ENCODE measurements at places on chromosomes 13 and 19.

DNA sequence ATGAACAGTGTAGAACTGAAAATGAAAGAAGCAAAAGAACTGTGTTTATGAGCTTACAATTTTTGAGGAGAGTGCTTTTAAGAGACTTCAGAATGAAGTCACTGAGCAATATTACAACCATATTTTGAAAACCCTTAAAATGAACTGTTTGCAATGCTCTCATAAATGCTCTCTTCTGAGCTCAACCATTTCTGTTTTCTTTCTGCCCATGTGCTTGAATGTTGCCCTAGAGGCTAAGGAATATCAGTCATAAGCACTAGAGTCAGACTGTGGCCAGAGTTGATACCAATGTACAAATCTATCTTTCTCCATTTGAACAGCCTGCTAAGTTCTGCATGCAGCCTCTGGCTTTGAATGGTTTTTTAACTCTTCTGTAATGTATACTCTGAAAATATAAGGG, 1092.8 kb downstream of the PCDH9 start:
- no peak for DNase-seq

DNA sequence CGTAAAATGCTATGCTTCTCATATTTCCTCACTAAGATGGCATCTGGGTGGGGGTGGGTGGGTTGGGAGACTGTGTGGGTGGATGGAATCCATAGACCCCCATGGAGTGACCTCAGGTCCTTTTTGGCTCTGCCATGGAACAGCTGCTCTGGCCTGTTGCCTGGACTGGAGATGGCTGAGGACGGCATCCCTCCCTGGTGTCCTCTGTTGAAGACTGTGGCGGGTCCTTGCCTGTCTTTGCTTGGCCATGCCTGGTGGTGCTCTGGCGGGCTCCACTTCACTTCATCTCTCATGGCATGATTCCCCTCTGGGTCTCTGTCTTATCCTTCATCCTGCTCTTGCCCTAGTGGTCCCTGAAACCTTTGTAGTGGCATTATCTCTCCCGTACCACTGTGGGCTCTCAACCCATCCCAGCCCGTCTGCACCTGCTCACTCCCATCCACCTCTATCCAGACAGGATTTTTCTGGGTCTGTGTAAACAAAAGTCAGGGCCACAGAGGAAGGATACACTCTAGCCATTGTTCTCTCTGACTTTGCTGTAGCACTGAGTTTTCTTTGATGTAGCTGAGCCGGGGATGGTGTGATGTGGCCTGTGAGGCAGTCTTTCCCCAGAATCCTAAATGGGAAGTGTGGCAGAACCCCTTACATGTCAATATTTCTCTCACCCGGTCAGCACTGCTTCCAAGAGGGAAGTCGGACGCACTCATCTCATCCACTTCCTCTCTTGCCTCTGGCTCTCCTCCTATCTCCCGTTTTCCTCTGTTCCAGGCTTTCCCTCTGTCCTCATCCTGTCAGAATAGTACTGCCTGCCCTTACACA, 36.1 kb downstream of the WDFY2 start:
- DNase-seq: no peak

GRCh38 chr13:33868343-33868994, 50.5 kb downstream of the RFC3 start:
- no peak for DNase-seq

- no peak for DNase-seq
Observed at GRCh38 chr13:50670847-50671496, 172.5 kb downstream of the DLEU7 start.

DNA sequence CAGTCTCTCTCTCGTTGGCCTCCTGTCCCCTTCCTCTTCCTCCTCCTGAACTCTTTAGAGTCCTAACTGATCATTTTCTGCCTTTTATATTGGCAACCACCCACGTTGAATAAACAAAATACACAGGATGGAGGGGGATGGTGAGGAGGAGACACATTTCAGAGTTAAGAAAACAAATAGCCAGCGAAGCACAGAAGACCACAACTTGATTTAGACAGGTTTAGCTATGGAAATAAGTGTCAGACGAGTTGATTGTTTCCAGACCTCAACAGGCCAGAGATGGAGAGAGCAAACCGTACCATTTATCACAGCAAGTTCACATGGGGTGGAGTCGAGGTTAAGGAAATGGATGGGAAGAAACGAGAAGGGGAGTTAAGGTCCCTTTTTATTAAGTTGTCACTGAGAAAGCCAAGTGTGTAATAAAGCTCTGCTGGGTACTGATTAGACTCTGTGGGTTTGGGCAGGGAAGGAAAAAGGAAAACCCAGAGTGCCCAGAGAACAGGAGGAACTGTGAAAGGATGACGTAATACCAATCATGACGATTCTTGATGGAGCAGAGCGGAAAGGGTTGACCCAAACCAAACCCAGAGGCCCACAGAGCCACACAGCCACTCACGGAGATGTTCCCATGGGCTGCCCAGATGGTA, 11.1 kb upstream of the SERP2 start:
- DNase-seq: no peak

DNA sequence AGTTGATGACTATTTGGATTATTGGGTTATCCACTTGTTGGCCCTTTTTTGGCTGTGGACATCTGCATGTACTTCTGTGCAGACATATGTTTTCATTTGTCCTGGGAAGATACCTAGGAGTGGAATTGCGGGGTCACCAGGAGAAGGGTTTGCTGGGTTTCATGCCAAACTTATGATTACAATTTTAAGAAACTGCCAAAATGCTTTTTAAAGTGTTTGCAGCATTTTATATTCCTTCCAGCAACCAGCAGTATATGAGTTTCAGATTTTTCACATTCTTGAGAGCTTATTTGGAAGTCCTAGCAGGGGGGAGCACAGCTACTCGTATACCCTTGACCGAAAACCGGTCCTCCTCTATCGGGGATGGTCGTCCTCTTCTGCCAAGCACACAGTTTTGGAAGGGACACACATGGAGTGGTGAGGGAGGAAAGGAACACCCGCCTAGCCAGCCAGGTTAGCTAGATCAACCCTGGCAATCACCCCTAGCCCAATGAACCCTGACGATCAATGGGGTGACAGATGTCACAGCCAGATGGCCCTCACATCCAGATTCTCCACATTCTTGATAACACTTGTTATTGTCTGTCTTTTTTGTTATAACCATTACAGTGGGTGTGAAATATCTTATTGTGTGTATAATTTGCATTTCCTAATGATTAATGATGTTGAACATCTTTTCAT, 26.7 kb upstream of the RNF113B start:
- no peak for DNase-seq

DNA sequence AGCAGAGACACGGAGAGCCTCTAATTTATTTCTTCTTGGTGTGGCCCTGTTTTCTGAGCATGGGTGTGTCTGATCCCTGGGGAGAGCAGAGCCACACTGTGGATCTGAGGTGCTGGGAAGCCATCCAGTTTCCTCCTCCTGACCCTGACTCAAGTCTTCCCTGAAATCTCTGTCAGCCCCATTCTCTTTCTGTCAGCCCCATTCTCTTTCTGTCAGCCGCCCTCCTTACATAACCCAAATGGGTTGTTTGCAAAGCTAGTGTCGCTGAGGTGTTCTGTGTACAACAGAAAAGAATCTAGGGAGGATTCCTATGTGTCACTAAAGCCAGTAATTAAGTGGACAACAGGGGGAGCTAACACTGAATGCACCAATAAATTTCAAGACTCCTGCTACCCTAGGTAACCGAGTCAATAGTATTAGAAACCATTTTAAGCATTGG, 50.2 kb downstream of the LRCH1 start:
- DNase-seq: no peak

GRCh38 chr13:100826441-100826840, 151.8 kb upstream of the TMTC4 start:
- DNase-seq: no peak

- no peak for DNase-seq
Observed at GRCh38 chr19:49855676-49856573, 5.0 kb downstream of the PTOV1 start.

All from activated T-cell treated with anti-CD3 and anti-CD28 coated beads for 1 hour (primary cell).